ENCODE measurements at places on chromosomes 7 and 10.

DNA sequence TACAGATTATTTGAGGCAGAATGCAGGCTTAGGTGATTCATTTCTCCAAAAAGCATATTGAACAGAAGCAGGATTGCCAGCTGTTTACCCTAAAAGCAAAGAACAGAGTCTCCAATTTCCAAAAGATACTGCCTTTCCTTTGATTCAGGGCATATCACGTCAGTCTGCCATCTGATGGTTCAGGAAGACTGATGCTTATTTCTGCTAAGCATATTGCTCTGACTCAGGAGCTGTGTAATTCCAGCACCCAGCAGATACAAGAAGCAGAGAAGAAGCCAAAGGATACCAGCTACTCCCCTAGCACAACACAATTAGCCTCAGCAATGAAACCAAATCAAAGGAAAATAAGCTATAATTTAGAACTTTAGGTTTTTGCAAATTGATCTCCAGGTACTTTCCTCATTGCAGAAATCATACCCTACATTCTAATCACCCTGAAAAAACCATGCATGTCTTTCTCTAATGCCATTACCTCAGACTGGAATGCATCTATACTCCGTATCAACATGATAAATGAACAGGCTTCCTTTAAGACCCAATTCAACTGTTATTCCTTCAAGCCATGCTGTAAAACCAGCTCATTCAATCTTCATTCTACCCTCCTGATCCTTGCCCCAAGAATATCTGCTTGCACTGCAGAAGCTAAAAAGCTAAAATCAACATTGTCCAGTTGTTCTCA, 55.1 kb downstream of the ABI1 start:
- H3K27ac ChIP-seq, result peak overlapping the region; percentile 9
- no peaks in the 10 kb centered on the region for H3K27me3 ChIP-seq
- peak overlapping the region; percentile 0 for H3K4me3 ChIP-seq
- peaks cover 67% of the 10 kb centered on the region for H3K4me1 ChIP-seq
- DNase-seq, result no peak
- H3K36me3 ChIP-seq, result peaks cover 24% of the 10 kb centered on the region

- no peak overlapping the region for H3K27ac ChIP-seq
- peak; percentile 45 for DNase-seq
- H3K4me1 ChIP-seq, result no peaks in the 10 kb centered on the region
- no peak overlapping the region for H3K4me3 ChIP-seq
These were observed 144.4 kb downstream of the DYNC1I1 start for GRCh38 chr7:95916573-95917297.

DNA sequence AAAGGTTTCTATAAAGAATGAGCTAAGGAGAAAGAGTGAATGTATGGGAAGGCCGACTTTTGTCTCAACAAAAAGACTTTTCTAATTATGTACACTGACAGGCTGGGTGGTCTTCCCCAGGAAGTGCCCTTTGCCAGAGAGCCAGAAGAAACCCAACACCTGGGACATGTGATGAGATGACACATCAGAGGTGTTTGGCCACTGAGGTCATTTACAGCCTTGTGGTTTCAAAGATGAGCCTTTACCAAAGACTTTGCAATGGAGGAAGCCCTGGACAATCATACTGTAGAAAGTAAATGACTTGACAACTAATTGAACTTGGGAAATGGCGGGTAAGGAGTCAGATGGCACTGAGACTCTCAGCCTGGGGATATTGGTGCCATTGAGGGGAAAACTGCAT, 3.4 kb upstream of the NRG3 start:
- H3K36me3 ChIP-seq, result no peaks in the 10 kb centered on the region
- no peak for DNase-seq
- peaks cover 6% of the 10 kb centered on the region for H3K4me1 ChIP-seq
- peaks cover 23% of the 10 kb centered on the region for H3K27me3 ChIP-seq
- H3K27ac ChIP-seq, result no peak overlapping the region
- no peak overlapping the region for H3K4me3 ChIP-seq

DNA sequence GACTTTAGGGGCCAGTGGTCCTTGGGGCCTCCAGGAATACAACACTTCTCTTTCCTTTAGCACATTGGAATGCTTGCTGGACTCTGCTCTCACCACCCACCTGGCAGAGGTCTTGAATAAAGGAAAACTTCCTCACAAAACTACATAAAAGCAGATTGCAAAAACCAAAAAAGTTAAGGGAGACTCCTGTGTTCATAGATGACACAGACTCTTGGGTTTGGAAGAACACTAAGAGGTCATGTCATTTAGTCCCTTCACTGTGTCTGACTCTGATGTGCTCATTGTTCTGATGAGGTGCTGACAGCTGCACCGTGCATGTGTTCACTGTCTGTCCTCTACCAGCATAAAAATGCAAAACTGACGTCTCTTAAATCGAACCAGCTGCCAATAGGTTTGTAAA, 11.4 kb downstream of the BLNK start:
- H3K4me1 ChIP-seq, result no peaks in the 10 kb centered on the region
- H3K4me3 ChIP-seq, result no peak overlapping the region
- no peak for DNase-seq

DNA sequence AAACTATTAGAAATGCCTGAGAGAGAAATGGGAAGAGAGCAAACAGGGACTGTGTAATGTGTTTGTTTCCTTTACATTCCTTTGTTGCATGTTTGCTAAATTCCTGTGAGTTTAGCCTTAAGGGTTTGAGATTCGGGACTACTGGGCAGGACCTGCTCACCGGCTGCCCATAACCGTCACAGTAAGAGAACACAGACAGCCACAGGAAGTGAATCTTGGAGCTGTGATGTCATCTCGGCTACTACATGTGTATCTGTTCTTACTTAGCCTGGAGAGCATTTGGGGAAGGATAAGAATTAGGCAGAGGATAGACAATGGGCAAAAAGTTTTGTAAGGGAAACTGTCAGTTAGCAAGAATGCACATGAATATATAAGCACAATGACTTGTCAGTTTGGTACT, 485.1 kb upstream of the KLF6 start:
- H3K36me3 ChIP-seq, result no peaks in the 10 kb centered on the region
- no peak overlapping the region for H3K4me3 ChIP-seq
- H3K27me3 ChIP-seq, result peaks cover 36% of the 10 kb centered on the region
- no peak overlapping the region for H3K27ac ChIP-seq
- peaks cover 4% of the 10 kb centered on the region for H3K4me1 ChIP-seq

DNA sequence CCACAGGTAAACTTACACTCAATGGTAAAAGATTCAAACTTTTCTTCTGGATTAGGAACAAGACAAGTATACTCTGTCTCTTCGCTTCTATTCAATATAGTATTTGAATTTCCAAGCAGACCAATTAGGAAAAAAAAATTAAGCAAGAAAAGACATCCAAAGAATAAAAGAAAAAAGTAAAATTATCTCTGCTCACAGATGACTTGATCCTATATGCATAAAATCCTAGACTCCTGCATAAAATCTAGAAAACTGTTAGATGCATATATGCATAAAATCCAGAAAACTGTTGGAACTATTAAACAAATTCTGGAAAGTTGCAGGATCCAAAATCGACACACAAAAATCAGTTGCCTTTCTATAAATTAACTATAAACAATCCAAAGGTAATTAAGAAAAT, at the start of gene OR13A1:
TSS of gene OR13A1 (minus strand) at position 101 of the 400 bp plus-strand sequence. CDS start 11,186 bp downstream, outside the sequence.
- no peak for DNase-seq
- H3K4me3 ChIP-seq, result no peak within 1 kb of the TSS
- H3K4me1 ChIP-seq, result no peaks in the 10 kb centered on the region
- no peak within 1 kb of the TSS for H3K27ac ChIP-seq

- peaks cover 4% of the 10 kb centered on the region for H3K36me3 ChIP-seq
- no peak overlapping the region for H3K27ac ChIP-seq
- peaks cover 31% of the 10 kb centered on the region for H3K4me1 ChIP-seq
- no peak for DNase-seq
- H3K4me3 ChIP-seq, result no peak overlapping the region
These were observed 157.4 kb upstream of the LYZL2 start for GRCh38 chr10:30786906-30787305.

DNA sequence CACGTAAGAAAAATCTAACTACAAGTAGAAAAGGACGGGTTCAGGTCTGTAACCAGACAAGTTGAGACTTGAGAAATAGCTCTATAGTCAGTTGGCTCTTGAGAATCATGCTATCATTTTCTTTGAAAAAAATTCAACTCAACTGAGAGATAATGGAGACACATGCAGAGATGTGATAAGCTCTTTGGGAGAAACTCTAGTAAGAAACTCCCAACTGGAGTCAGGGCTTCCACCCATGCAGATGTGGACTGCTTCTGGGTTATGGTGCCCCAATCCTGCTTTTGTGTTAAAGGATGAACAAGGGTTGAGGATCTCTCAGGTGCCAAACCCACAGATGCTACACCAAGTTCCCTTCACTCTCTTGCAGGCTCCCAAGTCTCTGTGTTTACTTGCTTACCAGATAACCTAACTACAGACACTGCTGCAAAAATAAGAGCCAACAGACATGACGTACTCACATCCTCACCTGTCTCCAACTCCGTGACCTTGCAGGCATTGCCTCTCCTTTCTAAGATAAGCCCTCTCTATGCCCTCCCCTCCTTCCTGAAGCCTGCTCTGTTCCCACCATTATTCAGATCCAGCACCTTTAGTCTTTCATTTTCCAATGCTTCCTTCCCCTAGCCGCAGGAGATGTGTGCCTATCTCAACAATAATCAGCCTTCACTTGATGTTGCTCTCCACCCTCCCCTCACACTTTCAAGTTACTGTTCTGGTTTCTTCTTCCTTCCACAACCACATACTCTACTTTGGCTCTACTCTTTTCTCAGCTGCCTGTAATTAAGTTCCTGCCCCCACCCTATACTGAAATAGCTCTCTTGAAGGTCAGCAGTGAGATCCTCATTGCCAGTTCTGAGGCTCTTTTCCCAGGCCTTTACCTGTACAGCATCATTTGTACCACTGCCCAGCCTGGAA, 130.0 kb downstream of the ICA1 start:
- H3K4me3 ChIP-seq, result peak overlapping the region; percentile 55
- DNase-seq, result peak; percentile 48
- peaks cover 12% of the 10 kb centered on the region for H3K36me3 ChIP-seq
- no peaks in the 10 kb centered on the region for H3K27me3 ChIP-seq

GRCh38 chr7:95609277-95609971, 13.1 kb upstream of the PDK4 start:
- H3K4me3 ChIP-seq, result no peak overlapping the region
- no peak overlapping the region for H3K27ac ChIP-seq
- no peaks in the 10 kb centered on the region for H3K36me3 ChIP-seq
- H3K4me1 ChIP-seq, result no peaks in the 10 kb centered on the region

- no peaks in the 10 kb centered on the region for H3K4me1 ChIP-seq
- no peak overlapping the region for H3K27ac ChIP-seq
- H3K27me3 ChIP-seq, result no peaks in the 10 kb centered on the region
These were observed 63.3 kb downstream of the NKX6-2 start for GRCh38 chr10:132722394-132723329.
